Activated naive CD8-positive, alpha-beta T cell treated with anti-CD3 and anti-CD28 coated beads for 36 hours (primary cell): ENCODE measurements at places on chromosomes 4 and X. TPM values are rescaled to one million over a fixed set of nuclear protein-coding genes. Genes with fewer than 3 reads are reported as not detected.
A peak's percentile ranks its signal among the peaks of the same experiment; 100 is the strongest.

Gene NAA15
- total RNA-seq: 131 TPM

GRCh38 chr4:59086410-59086809, 1976.2 kb upstream of the IGFBP7 start:
- no peak for DNase-seq

DNA sequence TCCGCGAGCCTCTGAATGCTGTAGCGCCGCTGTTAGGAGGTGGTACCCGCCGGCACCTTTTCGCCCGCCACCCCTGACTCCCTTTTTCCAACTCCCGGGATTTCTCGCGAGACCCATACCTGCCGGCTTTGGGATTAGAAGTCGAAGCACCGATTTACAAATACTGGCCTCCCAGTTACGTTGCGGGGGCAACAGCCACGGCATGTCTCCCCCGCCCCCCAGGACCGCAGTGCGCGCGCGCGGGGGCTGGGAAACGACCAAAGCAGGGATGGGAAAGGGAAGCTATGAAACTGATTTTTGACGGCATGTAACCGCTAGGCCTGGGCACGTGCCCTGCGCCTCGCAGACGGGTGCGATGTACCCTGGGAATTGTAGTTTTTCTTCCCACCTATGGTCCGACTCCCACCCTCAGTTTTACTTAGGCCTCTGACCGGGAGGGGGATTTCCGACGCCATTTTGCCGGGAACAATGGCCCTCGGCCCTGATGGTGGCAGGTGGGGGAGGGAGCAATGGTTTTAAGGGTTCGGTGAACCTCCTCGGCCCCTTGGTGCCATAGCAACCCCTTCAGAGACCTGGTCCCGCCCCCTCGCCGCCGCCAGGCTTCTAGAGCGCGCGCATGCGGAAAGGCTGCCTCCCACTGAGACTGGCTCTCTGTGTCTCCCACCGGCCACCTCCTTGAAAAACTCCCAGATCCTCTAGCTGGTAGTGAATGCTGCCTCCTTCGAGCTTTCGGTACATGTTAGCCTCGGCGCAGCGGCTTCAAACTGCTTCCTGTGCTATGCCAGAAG, 772 bp upstream of the WNK3 start:
- peak; percentile 48 for DNase-seq

DNA sequence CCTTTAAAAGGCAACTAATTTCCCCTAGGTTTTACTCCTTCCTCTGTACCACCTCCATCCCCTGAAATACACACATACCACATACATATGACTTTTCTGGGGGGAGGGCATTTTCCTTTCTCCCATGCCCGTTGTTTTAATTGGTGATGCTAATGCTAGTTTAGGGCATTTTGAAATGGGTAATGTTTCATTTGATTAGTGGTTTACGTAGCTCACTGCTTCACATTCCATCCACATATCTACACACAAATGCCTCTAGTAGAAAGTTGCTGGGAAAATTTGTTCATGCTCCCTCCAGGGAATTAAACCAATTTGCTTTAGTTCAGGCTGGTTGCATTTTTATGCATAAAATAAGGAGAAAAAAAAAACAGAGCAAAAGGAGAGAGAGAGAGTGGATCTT, 231.2 kb downstream of the FRAS1 start:
- DNase-seq: no peak

- DNase-seq: no peak
These were observed 31.1 kb upstream of the RXFP1 start for GRCh38 chr4:158490629-158491028.

- no peak for DNase-seq
These were observed 344.9 kb downstream of the BCOR start for GRCh38 chrX:39752815-39753214.

Gene CCDC149
- not detected for total RNA-seq

Gene SNCA
- total RNA-seq: 0.56 TPM

Gene NUDT10
- total RNA-seq: 2.7 TPM

GRCh38 chr4:6405397-6405706, 67.1 kb downstream of the PPP2R2C start:
- no peak for DNase-seq

Gene TRPC3
- 0.12 TPM for total RNA-seq

Gene NDP
- not detected for total RNA-seq

- DNase-seq: no peak
These were observed 26.1 kb upstream of the LONRF3 start for GRCh38 chrX:118948270-118948669.

DNA sequence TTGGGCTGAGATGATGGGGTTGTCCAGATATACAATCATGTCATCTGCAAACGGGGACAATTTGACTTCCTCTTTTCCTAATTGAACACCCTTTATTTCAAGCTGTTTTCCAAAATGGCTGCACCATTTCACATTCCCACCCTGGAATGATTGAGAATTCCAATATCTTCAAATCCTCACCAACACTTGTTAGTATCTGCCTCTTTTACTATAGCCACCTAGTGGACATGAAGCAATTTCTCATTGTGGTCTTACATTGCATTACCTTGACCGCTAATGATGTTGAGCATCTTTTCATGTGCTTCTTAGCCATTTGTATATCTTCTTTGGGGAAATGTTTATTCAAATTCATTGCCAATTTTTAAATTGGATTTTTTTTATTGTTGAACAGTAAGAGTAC, 364.8 kb downstream of the SMARCA1 start:
- DNase-seq: no peak

Gene GATA1
- not detected for total RNA-seq

Gene GLOD5
- total RNA-seq: not detected

GRCh38 chr4:106312377-106312776, 3.6 kb downstream of the TBCK start:
- no peak for DNase-seq

GRCh38 chrX:74510401-74510800, 89.1 kb downstream of the SLC16A2 start:
- no peak for DNase-seq

DNA sequence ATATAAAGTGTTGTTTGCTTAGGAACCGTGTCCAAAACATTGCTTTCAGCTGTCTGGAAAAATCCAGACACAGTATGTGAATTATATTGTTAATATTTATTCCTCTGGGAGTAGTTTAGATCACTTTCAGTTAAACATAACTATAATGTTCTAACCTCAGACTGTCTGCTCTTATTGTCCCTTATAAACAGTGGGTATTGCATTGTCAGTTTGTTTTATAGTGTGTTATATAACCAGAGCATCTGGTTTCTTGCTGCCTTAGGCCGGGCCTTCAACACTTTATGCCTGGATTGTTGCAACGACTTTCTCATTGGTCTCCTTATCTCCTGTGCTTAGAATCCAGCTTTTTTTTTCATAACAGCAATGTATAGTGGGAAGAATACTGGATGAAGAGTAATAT, 26.4 kb downstream of the ATG4A start:
- no peak for DNase-seq

Gene STPG2
- total RNA-seq: not detected

- DNase-seq: no peak
These were observed 141.0 kb downstream of the STOX2 start for GRCh38 chr4:184046148-184046547.

DNA sequence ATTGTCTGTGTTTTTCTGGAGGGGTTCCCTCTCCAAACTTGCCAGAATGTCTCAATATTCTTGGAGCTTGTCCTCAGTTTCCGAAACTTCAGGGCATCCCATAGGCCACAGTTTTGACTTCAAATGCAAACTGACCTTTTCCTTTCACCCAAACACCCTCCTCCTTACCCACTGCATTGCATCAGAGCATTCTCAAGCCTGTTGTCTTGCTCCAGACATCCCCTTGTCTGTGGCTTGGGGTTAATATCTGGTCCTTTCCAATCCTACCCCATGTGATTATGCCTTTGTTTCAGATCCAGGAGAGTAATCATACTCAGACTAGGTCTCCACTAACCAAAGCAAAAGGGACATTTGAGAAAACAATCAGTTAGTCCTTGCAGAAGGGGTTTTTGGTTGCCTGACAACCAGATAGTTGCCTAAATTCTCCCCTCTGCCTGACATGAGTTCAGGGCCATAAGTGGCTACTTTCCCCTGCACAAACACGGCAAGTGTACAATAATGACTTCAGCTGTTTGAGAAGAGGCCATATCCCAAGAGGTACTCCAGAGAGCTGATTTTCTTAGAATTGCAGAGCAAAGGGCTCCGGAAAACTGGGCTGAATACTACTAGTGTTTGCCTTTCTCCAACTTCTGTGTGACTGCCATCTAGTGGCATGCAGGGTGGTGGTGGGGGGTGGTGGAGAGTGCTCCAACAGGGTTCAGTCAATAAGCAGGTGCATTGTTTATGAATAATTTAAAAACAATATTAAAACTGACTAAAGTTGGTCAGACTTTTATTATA, 130.2 kb downstream of the CHRDL1 start:
- peak; percentile 1 for DNase-seq

DNA sequence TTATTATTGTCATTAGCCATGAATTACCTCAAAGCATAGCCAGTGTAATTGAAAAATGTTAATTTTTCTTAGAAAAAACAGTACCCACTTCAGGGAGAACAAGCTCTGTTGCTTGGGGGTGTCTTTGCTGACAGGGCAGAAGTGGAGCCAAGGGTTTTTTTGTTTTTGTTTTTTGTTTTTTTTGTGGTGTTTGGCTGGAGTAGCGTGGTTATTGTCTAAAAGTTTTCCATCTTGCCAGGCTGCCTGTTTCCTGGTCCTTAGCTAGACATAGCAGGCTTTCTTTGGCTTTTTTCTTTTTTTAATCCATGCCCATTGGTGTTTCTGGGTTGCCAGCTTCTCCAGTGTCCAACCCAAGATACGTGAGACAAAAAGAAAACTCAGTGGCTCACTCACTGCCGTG, 61.5 kb downstream of the CASP3 start:
- no peak for DNase-seq

GRCh38 chr4:183915976-183916375, 10.9 kb downstream of the STOX2 start:
- DNase-seq: no peak

Gene RTL3
- not detected for total RNA-seq

Gene YIPF7
- not detected for total RNA-seq
